ENCODE measurements at places on chromosomes 7 and 10. TPM values are rescaled to one million over a fixed set of nuclear protein-coding genes. Genes with fewer than 3 reads are reported as not detected.

Gene ARL5B
- polyA plus RNA-seq = 50.0 TPM

Gene GSDME
- 42.9 TPM for polyA plus RNA-seq

Gene AKR1C8
- 0.54 TPM for polyA plus RNA-seq

Gene IQUB
- 0.58 TPM for polyA plus RNA-seq

Gene DNAJC12
- polyA plus RNA-seq = 22.3 TPM

Gene TMEM168
- polyA plus RNA-seq = 24.0 TPM

Gene FZD8
- 1.9 TPM for polyA plus RNA-seq

Gene CACNA2D1
- 7.0 TPM for polyA plus RNA-seq

Gene ASAH2B
- polyA plus RNA-seq = 14.9 TPM
